ENCODE measurements at places on chromosomes 2 and 18. TPM values are rescaled to one million over a fixed set of nuclear protein-coding genes. Genes with fewer than 3 reads are reported as not detected.

CFAP65 gene
- not detected for total RNA-seq

- DNase-seq = no peak
These were observed 28.6 kb upstream of the SLC35F5 start for GRCh38 chr2:113784823-113785744.

DNA sequence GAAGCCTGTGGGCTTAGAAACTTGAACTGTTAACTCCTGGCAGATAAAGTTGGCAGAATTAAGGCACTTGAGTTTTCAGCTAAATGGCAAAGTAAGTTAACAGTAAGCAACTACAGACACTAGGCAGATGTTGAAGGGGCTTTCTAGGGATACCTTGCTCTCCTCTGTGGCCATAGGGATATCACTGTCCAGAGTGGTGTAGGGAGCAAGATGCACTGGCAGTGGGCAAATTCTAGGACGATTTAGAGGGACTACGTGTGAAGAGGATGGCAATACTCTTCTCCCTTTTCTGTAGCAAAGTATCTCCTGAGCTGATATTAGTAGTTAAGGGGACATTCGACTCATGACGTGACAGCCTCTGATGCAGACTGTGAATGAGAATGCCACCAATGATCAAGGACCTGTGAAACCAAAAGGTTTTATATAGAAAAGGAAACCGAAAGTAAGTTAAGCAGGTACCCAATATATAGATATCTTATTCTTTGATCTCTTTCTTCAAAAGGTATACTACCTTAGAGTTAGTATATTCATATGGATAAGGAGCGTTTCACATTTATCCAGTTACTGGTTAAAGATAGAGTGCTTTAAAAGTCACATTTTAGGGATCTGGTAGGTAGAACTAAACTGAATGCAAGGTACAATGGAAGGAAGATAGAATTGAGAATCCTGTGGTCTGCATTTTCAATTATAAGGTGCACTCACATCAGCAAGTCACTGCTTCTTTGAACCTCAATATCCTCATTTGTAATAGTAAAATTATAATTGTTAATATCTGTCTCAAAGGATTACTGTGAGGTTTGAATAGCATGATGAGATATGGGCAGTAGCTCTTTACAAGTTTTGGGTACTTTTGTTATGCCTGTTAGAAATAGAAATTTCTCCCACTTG lies 106.4 kb downstream of the KCNH7 start:
- no peak for DNase-seq

- no peak for DNase-seq
These were observed 27.8 kb downstream of the CACNB4 start for GRCh38 chr2:152071092-152071491.

NYAP2 gene
- total RNA-seq = not detected

ZCCHC2 gene
- 7.3 TPM for total RNA-seq

ERMN gene
- total RNA-seq = not detected
